ENCODE measurements at places on chromosomes 5 and 9.

- no peak for DNase-seq
These were observed 174.5 kb downstream of the DOCK8 start for GRCh38 chr9:389159-389558.

GRCh38 chr5:158739951-158740757 lies 359.6 kb downstream of the EBF1 start:
- no peak for DNase-seq

DNA sequence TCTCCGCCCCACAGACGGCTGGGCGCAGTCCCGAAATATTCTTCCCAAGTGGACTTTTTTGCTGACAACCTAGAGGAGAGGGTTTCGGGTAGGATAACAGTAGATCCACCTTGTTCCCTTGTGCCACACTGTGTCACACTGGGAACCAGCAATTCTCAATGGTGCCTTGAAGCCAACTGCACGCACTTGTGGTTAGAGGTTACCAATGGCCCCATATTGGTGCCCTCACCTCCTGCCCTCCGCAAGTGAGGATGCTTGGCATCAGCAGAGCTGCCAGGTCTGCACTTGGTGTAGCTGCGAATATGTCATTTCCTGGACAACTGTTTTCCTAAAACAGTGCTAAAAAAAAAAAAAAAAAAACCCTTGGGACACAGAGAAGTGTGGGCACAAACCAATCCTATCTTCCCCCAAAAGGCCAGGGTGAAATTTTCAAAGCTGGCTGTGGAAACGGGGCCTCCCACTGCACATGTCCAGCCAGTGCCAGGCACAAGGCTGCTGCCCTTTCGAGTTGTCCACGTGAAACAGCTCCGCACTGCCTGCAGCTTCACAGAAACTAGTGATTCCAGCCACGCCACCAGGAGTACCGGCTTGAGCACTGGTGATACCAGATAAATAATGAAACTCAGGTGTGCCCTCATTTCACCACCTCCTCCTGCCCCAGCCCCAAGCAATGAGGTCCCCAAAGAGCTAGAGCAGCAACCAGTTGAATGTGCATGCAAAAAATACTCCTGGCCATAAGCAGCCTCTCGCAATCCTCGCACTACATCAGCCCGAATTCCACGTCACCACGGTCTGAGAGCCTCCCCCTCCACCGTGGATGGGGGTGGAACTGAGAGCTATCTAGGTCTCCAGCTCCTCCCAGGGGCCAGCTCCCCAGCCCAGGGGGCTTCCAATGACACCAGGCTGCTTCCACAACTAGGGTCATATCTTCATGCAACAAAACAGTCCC lies 51.2 kb downstream of the USP20 start:
- peak; percentile 81 for DNase-seq

DNA sequence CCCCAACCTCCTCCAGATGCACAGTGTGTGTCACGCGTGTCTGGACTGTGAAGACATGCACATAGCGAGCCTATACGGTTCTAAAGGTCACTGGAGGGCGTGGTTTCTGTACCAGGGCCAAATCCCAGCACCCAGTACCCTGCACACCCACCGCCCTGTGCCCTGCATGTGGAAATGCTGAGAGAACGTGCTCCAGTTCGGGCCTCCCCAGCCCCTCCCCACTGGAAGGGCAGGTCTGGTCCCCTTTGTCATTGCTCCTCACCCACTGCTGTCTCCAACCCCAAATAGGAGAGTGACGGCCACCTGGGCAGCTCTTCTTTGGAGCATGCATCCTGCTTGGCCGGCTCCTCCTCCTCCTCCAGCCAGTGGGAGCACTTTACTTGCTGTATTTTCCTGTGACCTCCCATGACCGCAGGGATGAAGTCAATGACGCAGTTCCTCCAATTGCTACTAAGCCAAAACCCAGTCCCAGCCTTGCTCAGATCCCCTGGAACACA lies 116.7 kb downstream of the WNK2 start:
- DNase-seq = no peak

GRCh38 chr9:29511680-29512079 lies 1938.4 kb upstream of the C9orf72 start:
- no peak for DNase-seq

DNA sequence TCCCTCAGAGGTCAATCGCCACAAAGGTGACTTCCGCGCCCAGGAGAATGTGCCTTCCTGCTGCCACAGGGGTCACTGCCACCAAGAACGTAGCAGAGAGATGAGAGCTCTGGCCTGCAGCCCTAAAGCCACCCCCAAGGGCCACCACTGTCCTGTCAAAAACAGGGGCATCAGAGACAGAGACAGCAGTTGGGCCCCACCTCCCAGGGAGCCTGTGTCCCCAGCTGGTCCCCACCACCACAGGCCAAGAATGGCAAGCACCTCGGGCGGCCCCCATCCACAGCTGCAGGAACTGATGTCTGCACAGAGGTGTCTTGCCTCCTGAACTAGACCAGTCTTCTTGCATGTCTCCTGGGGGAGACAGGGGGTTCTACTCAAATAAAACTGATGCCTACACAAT lies 5.8 kb downstream of the SPATA31E1 start:
- DNase-seq = no peak

DNA sequence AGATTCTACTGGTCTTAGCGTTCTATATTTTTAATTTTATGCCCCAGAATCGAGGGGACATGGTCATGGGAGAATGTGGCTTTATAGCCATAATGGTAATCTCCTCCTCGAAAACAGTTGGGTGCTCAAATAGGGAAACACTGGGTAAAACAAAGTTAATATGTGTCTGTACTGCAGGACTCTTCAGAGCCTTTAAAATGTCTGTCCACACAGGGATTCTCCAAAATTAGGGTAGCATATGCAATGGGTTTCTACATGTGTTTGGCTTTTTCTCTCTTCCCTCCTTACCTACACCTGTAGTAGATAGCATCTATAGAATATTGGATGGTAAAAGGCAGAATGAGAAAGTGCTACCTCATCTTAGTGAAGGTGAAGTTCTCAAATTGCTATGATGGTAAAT lies 130.0 kb upstream of the NR3C1 start:
- no peak for DNase-seq

- DNase-seq = no peak
These were observed 131.7 kb upstream of the GDNF start for GRCh38 chr5:37971483-37972024.

- DNase-seq = no peak
These were observed 7.1 kb downstream of the UBAP1 start for GRCh38 chr9:34185778-34186551.

DNA sequence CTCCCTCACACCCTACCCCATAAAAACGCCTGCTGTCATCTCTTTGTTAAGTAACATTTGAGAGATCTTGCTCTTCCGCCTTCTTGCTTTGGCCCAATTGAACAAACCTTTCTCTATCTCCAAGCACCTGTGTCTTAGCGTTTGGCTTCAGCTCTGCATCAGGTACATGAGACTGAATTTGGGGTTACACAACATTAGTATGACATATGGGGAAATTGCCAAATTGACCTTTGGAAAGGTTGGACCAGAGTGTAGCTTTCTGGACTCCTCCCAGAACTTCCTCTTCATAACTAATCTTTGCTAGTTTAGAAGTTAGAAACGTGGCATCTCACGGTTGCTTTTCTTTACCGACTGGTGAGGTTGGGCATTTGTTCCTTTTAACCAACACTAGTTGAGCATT lies 3.5 kb upstream of the EXOSC3 start:
- DNase-seq = no peak

DNA sequence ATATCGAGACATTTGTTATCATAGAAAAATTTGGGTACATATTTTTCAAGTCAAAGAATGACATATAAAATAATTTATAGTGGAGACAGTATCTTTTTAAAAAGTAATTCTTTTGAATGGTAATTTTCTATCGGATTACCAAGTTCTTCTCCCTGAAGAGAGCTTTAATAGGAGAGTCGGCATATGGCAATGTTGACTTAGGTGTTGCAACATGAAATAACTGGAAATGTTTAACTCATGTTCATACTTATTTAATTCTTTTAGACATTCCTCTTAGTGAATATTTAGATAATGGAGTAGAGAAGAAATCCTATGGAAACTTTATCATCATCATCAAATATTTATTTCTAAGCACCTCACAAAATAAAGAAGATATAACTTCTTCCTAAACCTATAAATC lies 118.2 kb upstream of the CTNND2 start:
- no peak for DNase-seq

GRCh38 chr5:34734326-34734725 lies 78.2 kb downstream of the RAI14 start:
- no peak for DNase-seq

DNA sequence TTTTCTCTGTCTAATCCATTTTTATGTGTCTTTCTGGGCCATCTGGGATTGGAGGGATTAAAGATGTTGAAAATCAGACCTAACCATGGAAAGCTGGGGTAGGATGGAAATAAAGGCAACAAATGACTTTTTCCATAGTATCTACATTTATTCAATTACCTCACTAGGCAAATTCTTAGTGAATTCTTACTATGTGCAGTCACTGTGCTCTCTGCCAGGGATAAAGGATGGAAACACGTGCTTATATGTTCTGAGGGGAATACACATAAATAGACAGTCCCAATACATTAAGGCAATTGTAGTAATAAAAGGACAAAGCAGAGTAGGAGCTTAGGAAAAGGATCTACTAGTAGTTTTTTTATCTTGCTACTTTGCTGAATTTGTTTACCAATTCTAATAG lies 214.2 kb downstream of the PRR16 start:
- DNase-seq = no peak

DNA sequence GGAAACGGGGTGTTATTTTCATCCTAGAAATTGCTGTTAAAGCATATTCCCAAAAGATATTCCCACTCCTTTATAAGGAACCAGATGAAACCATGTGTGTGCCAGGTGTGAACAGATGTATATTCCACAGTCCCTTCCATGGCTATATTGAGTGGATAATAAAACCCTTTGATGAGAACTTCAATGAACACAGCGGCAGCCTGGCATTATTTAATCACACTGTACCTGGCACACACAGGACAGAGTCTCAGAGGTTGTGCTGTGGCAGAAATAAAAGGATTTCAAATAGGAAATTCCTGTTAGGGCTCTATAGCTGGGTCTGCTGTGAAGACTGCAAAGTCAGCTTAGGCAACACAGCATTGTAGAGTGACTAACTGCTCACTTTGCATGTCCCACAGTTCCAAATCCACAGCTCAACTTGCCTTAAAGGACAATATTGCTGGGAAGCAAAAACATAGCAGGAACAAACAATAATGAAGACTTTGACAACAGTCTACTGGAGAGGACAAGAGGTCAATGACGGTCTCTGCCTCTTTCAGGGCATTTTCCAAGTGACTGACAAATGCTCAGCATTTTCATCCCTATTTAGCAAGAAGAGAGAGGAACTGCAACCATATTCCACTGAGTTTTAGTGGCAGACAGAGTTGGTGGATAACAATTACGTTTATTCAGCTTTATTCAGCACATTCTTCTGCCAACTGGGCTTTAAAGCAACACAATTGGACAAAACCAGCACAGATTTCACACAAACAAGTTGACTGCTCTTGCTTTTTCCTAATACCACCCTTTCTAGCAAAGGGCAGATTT lies 255.7 kb upstream of the RGMB start:
- DNase-seq = no peak

DNA sequence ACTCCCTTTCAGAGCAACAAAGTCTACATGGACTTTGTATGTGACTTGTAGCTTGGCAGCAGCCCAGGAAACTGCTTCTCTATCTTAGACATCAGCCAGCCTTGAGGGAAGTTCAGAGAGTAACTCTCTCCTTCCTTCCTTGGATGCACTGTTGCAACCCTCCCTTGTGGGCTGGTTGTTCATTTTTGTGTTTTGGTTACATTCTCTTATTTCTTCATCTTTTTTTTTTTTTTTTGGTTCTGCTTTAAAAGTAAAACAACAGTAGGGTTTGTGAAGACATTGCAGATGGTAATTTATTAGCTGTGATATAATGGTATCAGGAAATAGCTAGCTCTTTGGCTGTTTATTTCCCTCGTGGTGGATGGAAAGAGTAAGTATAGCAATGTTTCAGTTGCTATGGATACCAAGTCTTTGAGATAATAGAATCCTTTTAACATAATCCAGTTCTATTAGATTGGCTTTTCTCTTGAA lies 97.9 kb upstream of the MAMDC2 start:
- DNase-seq = no peak

DNA sequence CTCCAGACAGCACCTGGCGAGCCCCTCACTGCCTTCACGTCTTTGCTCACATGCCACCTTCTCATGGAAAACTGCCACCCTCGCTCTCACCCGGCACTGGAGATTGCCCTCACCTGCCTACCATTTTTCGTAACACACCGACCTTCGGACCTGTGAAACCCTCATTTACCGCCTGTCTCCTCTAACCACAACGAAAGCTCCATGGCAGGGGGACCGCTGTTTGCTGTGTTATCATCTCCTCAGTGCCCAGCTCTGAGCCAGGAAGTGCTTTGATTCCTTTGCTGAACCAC lies 109.2 kb upstream of the PHYKPL start:
- no peak for DNase-seq

DNA sequence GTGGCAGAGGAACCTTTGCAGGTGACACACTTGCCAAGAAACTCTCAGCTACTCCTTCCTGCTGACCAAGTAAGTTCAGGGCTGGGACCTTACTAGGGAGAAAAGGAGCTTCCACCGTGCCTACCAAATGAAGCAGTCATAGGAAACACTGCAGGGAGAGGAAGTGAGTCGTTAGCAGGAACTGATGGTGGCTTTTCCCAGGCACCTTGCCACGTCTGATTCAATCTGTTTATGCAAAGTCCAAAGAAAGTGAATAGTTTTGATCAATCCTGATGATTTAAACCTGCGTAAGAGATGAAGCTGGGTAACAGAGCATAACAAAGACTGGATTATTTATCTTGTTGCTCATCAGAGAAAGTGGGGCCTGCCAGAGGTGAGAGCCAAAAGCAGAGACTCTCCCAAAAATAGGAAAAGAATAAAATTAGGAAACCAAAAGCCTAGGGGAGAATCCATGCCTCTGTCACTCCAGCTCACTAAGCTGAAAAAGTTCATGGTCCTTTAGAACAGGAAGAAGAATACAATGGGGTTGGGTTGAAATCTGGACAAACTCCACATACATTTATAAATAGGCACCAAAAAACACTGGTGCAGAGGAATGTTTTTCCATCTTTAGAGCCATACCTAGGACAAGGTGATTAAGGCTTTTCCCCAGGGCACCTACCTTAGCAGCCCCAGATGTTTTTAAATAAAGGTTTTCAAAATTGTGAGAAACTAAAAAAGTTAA lies 9.3 kb upstream of the PFDN1 start:
- no peak for DNase-seq

DNA sequence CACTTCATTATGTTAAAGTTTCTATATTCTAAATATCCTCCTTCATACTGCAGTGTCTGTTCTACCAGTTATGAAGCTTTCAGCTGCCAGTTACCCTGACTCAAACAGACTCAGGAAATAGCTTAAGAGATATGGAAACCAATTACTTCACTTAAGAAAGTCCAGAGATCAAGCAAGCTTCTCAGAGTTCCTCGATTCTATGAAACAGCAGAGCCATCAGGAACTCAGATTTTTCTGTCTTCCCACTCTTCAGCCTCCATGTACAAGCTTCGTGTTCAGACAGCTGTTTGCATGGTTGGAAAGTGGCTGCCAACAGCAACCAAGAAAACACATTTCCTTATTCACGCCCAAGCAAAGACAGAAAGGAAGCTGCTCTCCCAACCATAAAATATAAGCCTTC lies 216.1 kb downstream of the ACTL7B start:
- no peak for DNase-seq

GRCh38 chr5:134945041-134945440 lies 22.7 kb upstream of the CATSPER3 start:
- DNase-seq = peak; percentile 86

GRCh38 chr9:6473151-6473550 lies 60.2 kb downstream of the UHRF2 start:
- DNase-seq = no peak
